ENCODE measurements at places on chromosomes 7 and 10.

GRCh38 chr10:88244781-88245625, 338.1 kb downstream of the RNLS start:
- DNase-seq, result no peak

DNA sequence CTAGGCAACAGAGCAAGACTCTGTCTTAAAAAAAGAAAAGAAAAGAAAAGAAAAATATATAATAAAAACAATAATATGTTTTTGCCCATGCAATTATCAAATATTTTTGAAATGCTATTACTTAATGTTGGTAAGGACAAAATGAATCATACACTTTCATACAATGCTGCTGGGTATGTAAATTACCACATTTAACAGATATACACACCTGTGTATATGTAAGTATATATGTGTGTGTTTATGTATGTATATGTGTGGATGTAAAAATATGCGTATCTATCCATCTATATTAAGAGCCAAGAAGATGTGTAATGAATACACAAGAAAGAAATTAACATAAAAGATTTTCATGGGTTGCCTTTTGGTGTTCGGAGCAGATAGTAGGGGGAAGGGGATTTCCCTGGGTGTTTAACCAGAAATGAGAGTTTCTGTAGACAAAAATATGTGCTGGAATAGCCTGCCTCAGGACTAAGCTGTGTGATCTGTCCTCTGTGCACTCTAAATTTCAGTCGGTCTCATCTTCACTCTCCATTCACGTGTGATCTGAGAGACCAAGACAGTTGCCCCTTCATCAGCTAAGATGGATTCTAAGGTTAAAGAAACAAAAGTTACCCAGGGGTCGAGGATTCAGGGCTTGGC, 61.2 kb downstream of the PRKCQ start:
- no peak for DNase-seq

- no peak for DNase-seq
These were observed 52.7 kb downstream of the GNA12 start for GRCh38 chr7:2791390-2791789.

DNA sequence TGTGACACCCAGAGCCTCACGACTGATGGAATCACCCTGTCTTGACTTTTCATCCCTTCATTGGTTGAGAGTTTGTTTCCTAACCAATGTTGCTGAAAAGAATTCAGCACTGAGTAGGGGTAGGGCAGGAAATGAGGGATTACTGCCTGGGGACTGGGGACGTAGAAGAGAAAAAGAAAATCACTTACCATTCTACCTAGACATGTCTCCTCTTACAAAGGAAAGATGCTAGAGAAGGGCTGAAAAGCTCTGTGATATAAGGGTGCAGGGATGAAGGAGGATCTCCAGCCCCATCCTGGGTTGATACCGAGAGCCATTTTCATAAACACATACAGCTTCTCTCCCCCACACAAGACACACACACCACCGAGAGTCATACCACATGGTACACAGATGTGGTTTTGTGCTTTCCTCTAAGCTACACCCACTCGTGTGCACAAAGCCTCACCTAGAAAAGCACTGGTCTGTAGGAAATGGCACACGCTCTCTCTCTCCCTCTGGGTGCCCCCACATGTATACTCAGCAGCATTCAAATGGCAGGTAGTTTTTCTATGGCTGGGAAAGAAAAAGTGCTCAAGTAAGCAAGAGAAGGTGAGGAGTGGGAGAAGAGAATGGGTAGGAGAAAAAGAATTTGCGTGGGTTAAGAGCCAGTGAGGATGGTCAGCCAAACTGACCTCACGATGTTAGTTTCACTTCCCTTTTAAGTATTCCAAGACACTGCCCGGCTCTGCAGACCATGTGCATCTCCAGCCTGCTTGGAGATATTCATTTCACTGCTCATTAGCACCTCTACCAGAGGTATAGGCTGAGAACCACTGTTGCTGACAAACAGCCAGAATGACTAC, 85.8 kb downstream of the CALD1 start:
- DNase-seq, result peak; percentile 19

DNA sequence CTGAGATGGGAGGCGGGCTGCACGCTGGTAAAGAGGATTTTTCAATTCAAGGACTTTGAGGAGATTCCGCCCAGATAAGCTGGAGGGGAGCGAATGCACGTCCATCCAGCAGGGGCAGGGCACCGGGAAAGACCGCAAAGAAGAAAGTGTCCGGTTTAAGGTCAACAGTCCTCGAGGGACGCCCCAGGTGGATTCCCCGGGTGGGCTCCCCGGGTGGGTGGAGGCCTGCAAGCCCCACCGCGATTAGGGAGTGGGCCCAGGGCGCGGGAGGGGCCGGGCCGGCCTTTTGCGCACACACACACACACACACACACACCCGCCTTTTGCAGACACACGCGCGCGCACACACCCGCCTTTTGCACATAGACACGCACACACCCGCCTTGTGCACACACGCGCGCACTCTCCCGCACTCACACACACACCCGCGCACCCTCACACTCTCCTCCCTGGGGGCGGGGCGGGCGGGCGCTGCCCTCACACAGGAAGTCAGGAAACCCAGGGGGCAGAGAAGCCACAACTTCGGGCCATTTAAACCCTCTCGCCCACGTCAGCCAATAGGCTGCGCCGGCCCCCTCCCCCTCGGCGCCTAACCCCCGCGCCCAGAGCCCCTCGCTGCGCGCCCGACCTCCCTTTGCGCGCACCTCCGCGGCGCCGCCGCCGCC, 615 bp downstream of the ARHGAP12 start:
- peak; percentile 88 for DNase-seq

DNA sequence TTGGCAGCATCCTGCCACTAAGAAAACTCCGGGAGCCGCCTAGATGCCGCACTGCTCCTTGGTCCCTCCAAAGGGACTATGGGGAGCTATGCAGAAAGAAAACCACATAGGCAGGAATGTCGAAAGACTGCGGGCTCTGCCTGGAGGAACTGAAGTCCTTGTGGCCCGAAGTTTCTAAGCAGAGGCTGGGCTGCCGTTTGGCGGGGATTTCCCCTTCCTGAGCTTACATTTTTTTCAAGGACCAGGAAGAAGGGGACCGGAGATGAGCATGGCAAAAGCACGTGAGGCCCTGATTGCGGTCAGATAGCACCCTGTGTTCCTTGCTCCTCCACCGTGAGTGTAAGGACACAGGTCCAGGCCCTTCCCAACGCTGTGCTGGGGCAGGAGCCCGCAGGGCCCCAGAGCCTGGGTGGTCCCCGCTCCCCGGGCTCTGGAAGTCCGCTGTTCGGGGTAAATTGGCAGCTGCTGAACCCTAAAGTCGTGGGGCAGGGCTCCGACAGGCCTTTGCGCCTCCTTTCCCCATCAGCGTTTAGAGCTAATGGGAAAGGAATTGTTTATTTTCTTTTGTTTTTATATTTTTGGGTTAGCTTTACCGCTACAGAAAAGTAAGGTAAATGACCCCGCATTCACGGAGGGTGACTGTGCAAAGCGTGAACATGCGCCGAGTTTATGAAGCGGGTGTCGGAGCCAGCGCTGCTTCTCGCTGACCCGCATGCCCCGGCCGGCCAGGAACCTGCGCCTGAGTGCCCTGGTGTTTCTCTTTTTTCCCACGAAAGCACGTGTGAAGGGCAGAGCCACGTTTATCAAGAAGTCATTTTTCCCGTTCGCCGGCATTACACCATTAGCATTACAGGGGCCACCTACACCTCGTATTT, 356.5 kb upstream of the ZNF32 start:
- peak; percentile 36 for DNase-seq

- DNase-seq, result no peak
These were observed 354.2 kb downstream of the GFRA1 start for GRCh38 chr10:115918812-115919211.

DNA sequence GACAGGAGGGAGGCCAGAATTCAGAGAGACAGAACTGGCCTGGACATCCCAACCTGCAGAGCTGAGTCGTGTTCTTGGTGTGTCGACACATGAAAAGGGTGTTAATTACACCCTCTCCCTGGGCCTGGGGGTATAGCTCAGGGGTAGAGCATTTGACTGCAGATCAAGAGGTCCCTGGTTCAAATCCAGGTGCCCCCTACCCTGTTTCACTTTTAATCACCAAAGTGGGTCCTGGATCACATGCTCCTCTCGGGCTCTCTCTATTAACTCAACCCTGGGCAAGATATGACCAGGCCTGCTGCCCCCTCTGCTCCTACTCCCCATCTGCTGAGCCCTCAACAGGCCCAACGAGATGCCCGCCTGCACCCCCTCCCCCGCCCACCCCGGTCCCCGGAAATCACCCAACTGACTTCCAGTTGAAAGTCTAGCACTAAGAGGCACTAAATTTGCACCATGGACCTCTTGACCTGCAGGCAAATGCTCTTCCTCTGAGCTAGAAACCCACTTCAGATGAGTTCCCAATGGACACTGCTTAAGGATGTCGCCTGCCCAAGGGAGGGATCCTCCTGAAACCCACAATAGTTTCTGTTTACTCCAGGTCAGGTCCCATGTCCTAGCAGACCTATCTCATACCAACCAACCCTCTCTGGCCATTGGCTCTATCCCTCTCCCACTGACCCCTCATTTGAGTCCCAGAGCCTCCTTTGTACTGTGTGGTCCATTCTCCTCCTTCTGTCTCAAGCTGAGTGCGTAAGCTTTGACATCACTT, 137.6 kb downstream of the ZNF467 start:
- peak; percentile 82 for DNase-seq

GRCh38 chr10:100742076-100742771, 3.2 kb upstream of the PAX2 start:
- peak; percentile 70 for DNase-seq

GRCh38 chr7:153245809-153246208, 486.3 kb downstream of the ACTR3B start:
- no peak for DNase-seq

- no peak for DNase-seq
These were observed 22.1 kb upstream of the TCF7L2 start for GRCh38 chr10:112927980-112928379.

- DNase-seq, result no peak
These were observed 22.7 kb downstream of the MKRN1 start for GRCh38 chr7:140456551-140457051.

DNA sequence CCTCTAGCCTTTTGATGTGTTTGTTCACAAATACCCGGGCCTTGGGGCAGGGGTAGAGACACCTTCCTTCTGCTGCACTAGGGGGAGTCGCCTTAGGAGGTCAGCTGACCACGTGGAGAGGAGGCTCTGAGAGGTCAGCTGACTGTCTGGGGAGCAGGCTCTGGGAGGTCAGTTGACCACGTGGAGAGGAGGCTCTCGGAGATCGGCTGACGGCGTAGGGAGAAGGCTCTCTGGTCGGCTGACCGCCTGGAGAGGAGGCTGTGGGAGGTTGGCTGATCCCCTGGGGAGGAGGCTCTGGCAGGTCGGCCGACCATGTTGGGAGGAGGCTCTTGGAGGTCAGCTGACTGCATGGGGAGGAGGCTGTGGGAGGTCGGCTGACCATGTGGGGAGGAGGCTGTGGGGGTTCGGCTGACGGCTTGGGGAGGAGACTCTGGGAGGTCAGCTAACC, 59.6 kb upstream of the LYZL1 start:
- DNase-seq, result no peak

Data from H7 (cell line).